ENCODE measurements at places on chromosomes 11 and 22.

- DNase-seq: no peak
Measured at GRCh38 chr11:125464270-125464662, 31.8 kb downstream of the FEZ1 start.

DNA sequence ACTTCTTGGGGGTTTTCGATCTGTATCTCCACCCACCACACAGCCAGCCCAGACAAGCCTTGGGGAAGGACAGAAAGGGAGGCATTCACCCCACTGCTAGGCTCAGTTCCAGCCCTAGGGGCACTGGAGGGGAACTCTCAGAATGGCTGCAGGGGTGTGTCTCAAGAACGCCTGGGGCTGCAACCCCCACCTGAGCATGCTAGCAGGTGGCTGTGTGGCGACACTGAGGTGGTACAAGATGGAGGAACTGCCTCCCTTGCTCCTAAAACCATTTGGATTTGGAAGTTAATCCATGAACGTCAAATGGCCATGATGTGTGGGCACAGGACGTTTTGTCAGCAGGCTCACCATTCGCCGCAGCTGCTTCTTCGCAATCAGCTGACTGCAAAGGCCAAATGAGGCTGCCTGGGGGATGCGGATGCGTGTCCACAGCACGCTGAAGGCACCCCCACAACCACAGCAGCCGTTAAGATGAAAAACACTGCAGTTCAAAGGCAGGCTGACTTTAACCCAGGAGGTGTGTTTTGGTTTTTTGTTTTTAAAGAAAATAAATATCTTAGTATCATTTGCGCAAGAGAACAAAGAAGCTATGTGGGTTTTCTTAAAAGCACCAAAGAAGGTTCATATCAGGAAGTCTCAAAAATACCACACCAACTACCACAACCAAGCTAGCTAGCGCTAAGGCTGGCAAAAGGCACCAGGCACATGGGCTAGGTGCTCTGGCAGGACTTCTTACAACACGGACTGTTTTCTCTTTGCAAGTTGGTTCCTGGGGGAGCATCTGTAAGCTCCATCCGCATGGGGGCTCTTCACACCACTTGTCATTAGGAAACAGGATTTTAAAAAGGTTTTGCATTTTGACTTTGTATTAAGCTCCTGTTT is 22.2 kb upstream of the NAP1L4 start:
- DNase-seq: no peak

- DNase-seq: no peak
Measured at GRCh38 chr11:10683429-10683828, 10.1 kb downstream of the IRAG1 start.

- DNase-seq: no peak
Measured at GRCh38 chr11:69294571-69295078, 670 bp downstream of the MYEOV start.

GRCh38 chr11:16805938-16806337 is 67.5 kb downstream of the C11orf58 start:
- DNase-seq: no peak

- DNase-seq: no peak
Measured at GRCh38 chr11:80103142-80103859, 662.5 kb upstream of the TENM4 start.

DNA sequence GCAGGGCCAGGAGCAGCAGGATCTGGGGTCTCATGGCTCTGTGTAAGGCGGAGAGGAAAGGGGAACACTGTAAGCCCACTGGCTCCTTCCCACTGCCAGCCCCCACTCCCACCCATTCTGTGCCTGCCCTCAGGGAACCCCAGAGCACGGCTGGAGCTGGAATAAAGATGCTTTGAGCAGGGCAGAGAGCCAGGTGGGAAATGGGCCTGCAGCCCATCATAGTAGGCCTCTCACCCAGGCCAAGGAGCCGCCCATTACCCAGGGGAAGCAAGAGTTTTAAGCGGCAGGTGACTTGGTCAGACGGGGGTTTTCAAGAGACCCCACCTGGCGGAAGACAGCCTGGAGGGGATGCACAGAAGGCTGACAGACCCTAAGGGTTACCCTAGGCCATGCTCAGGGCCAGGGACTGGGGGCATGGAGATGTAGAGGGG is 4.6 kb downstream of the LRRC32 start:
- DNase-seq: no peak

DNA sequence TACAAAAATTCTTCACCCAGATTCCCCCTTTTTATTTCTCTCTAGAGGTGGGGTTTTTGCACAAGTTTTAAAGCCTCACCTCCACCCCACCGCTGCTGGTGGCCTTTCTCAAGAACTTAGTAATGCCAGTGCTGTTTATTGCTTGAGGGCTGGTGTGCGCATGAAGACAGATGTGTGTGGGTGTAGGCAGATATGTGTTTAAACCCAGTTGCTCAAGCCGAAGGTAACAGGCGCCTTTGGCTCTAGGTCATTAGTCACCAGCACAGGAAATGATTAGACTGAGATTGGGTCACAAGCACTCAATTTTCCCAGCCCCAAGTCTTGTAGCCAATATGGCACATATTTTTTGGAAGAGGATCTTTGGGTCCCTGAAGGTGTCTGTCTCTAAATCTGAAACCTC is 2.7 kb upstream of the CLMP start:
- no peak for DNase-seq

DNA sequence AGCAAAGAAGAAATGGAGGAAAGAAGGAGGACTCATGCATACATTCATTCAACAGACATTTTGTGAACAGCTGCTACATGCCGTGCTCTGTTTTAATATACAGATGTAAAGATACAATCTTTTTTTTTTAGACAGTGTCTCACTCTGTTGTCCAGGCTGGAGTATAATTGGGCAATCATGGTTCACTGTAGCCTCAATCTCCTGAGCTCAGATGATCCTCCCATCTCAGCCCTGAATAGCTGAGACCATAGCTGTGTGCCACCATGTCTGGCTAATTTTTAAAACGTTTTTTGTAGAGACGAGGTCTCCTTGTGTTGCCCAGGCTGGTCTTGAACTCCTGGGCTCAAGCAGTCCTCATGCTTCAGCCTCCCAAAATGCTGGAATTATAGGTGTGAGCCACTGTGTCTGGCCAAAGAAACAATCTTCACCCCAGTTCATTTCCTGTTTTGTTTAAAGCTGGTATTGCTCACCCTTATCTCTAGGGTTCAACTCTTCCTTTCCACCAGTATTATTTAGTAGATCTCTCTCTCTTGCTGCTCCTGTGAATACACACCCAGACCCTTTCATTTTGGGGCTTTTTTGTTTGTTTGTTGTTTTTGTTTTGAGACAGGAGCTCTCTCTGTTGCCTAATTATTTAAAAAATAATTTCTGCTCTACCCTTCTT is 69.8 kb downstream of the RNF169 start:
- DNase-seq: no peak

GRCh38 chr22:40182231-40182835 is 4.6 kb downstream of the TNRC6B start:
- DNase-seq: no peak

DNA sequence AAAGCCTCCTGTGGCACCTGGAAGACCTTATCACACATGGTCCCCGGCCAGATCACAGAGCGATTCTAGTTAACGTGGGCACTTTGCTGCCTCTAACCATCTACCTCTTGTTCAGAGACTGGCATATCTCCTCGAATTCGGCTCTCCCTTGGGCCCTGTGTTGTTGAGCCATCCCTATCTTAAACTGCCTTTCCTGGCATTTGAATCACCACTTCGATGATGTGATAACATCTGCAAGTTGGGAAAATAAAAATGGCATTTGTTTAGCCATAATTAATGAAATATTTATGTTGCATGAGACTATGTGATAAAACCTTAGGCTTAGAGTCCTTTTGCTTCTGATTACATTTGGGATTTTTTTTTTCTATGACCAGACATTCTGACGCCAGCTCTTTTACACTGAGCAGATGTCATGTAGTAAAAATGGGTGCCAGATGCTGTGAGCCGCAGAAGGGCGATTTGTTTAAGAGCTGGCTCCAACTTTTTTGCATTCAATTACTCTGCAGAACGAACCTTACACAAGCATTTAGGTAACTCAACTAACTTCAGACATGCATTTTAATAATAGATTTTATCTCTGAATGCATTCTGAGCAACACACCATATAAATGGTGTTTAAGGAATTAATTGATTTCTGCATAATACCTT is 58.5 kb upstream of the PARVA start:
- DNase-seq: no peak

GRCh38 chr11:113203141-113203753 is 111.1 kb upstream of the TTC12 start:
- no peak for DNase-seq

DNA sequence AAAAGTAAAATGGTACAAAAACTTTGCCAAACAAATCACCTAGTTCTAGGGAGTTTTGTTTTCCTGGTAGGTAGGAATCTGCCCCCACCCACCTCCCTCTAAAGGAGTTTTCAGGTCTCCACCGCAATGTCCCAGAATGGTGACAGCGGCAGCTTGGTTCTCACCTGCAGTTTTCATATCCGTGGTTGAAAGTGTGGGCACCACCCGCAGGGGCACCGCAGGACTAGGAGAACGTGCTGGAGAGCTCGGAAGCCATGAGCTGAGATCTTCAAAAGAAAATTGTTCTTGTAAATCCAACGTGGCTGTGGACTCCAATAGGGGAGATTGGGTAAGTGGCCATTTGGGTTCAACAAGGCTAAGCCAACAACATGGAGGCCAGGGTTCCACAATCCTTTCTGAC is 10.8 kb downstream of the NFRKB start:
- no peak for DNase-seq

DNA sequence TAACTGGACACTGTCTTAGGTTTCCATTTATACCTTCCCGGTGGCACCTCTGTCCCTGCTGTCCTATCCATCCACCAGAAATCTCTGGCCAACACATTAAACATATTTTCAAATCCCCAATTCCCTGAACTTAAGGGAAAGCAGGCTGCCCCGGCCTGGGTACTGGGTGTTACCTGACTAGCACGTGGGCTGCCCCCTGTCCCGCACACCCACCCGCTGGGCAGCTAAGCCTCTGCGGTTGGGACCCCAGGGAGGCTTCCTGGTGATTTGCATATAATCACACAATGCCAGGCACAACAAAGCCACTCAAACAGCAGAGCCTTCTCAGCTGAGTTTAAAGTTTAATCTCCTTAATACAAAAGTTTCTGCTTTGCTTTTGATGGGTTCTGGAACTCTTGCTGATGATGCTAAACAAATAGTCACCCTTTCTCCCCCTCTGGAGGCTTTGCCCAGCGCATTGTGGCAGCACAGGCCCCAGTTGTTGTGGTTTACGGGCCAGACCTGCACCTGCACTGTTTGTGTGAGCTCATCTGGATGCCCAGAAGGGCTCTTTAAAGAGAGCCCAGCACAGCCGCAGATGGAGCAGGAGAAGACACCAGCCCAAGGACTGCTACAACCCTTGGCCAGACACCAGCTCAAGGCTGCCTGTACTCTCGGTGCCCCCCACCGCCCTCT is 59.9 kb upstream of the POU2AF1 start:
- no peak for DNase-seq

GRCh38 chr11:131036514-131036913 is 120.2 kb upstream of the SNX19 start:
- DNase-seq: no peak

- DNase-seq: no peak
Measured at GRCh38 chr11:17827006-17827405, 92.4 kb downstream of the KCNC1 start.

DNA sequence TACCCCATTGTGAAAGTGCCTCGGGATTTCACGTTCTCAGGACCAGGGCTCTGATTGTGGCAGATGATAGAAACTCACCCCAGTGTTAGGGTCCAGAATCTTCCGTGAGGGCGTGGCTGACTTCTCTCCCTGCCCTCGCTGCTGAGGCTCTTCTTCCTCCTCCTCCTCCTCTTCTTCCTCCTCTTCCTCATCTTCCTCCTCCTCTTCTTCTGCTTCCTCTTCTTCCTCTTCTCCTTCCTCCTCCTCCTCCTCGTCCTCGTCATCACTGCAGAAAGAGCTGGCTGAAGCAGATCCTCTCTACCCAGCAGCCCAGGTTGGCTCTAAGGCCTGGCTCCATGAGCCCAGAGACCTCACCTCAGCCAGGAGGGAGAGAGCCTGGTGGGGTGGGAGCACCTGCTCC is 13.5 kb upstream of the CHADL start:
- no peak for DNase-seq

- DNase-seq: no peak
Measured at GRCh38 chr11:114250993-114251814, 45.0 kb upstream of the NNMT start.

GRCh38 chr22:44735518-44736428 is 16.6 kb upstream of the ARHGAP8 start:
- peak; percentile 82 for DNase-seq

DNA sequence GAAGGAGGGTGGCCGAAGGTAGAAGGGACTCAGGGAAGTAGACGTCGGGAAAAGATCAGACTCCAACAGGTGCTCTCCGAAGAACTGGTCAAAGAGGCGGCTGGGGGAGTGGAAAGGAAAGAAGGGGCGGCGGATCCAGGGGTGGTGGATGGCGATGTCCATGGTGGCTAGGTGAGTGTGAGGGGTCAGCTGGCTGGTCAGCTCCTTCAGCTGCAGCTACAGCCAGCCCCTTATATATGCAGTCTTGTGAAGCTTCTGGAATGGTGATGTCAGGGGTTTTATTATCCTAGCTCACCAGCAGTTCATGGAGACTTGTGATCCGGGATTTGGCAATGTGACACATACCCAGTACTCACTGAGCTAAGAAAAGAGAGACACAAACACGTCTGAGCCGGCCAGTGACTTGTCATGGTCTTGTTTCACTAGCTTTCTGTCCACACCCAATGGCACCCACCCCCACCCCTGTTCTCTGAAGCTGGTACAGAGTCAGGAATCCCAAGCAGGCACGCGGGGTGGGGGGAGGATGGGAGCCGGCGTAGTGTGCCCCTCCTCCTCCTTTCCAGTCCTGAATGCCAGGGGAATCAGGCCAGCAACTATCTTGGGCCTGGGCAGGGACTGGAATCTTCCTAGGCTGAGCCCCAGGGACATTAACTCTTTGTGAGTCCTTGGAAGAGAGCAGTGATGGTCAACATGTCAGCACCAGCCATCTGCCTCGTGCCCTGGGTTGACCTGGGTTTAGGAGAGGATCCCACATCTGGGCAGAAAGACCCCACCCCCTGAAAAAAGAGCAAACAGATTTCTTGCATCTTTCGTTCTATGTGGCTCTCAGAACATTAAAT is at the start of gene CRYAB:
Gene CRYAB (minus strand): TSS at position 208 of the 839 bp plus-strand sequence. CDS start 46 bp downstream, at position 162.
- no peak for DNase-seq

GRCh38 chr11:111836721-111837120 is 34.7 kb downstream of the ALG9 start:
- no peak for DNase-seq

- no peak for DNase-seq
Measured at GRCh38 chr22:50677493-50678217, 5.0 kb downstream of the SHANK3 start.
